Naive thymus-derived CD8-positive, alpha-beta T cell (primary cell): ENCODE measurements at places on chromosomes 5 and 9.

DNA sequence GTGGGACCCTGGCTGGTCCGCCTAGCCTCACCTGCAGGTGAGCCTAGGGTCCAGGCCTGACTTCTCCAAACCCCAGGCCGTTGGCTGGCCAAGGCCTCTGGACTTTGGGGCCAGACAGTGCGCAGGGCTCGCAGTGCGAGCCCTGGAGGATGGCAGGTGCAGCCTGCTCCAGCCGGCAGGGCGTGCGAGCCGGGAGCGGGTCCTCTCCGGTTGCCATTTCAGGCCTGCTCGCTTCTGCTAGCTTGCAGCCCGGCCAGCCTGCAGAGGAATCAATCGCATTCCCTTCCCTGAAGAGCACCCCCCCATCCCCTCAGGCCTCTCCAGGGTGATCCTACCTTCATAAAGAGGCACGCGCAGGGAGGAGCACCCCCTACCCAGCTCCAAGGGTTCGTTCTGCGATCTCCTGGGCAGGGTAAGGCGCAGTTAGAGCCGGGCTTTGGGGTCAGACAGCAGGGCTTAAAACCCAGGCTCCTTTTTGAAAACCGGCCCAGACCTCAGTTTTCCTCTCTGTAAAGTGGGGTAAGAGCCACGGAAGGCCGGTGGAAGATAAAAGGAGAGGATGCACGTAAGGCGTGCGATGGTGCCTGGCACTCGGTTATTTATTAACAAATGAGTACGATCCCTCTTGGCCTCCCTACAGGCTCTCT is 6.2 kb downstream of the BARHL1 start:
- no peak overlapping the region for H3K4me3 ChIP-seq
- H3K27ac ChIP-seq: no peak overlapping the region
- peaks cover 80% of the 10 kb centered on the region for H3K27me3 ChIP-seq
- peaks cover 14% of the 10 kb centered on the region for H3K4me1 ChIP-seq
- DNase-seq: no peak

- no peak overlapping the region for H3K4me3 ChIP-seq
- H3K27ac ChIP-seq: no peak overlapping the region
- H3K27me3 ChIP-seq: no peaks in the 10 kb centered on the region
- no peak for DNase-seq
- peaks cover 4% of the 10 kb centered on the region for H3K4me1 ChIP-seq
Observed at GRCh38 chr9:38280251-38280800, 112.2 kb upstream of the ALDH1B1 start.

- peaks cover 5% of the 10 kb centered on the region for H3K4me1 ChIP-seq
- DNase-seq: no peak
- no peaks in the 10 kb centered on the region for H3K27me3 ChIP-seq
- peaks cover 11% of the 10 kb centered on the region for H3K36me3 ChIP-seq
Observed at GRCh38 chr9:137339045-137339907, 37.2 kb upstream of the NRARP start.

DNA sequence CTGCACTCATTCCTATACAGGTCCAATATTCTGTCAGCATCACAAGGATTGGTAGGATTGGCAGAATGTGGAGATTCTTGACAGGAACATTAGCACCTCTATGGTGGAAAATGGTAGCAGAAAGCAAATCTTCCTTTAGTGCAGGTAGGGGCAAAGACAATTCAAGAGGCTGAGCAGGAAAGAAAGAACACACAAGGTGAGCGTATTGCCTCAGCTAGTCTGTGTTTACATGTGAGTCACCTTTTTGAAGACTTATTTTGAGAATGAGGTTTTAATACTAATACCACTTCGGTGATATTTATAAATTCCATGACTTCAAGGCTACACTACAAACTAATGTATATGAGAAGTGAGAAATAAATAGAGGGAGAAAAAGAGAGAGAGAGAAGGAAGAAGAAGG is 717.0 kb downstream of the BRINP1 start:
- no peaks in the 10 kb centered on the region for H3K36me3 ChIP-seq
- H3K27me3 ChIP-seq: no peaks in the 10 kb centered on the region
- H3K4me1 ChIP-seq: no peaks in the 10 kb centered on the region
- DNase-seq: no peak

- peak overlapping the region; percentile 31 for H3K4me3 ChIP-seq
- H3K36me3 ChIP-seq: peaks cover 9% of the 10 kb centered on the region
- peaks cover 32% of the 10 kb centered on the region for H3K27me3 ChIP-seq
- DNase-seq: no peak
- H3K27ac ChIP-seq: no peak overlapping the region
Observed at GRCh38 chr5:93583768-93584595, 960 bp downstream of the NR2F1 start.

DNA sequence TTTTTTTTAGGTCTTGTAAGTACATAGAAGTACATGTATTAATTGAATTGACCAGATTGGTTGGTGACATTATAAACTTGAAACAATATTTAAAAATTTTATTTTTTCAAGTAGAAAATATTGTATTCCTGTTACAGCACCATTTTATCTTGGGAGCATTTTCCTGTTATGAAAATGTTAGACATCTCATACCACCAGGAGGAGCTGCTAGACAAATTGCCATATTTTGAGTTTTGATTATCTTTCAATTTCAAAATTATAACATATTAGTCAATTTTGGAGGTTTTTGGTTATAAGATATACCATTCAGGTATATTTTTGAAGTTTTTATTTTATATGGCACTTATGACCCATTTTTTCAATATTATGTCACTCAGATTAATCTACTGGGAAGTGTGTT is 84.4 kb downstream of the CNTLN start:
- no peak overlapping the region for H3K27ac ChIP-seq
- H3K27me3 ChIP-seq: no peaks in the 10 kb centered on the region
- H3K4me1 ChIP-seq: no peaks in the 10 kb centered on the region
- no peak overlapping the region for H3K4me3 ChIP-seq
- no peaks in the 10 kb centered on the region for H3K36me3 ChIP-seq
- no peak for DNase-seq

GRCh38 chr5:115954144-115954543 is 8.1 kb upstream of the LVRN start:
- DNase-seq: no peak
- H3K27me3 ChIP-seq: peaks cover 26% of the 10 kb centered on the region
- no peaks in the 10 kb centered on the region for H3K36me3 ChIP-seq
- H3K27ac ChIP-seq: no peak overlapping the region
- H3K4me3 ChIP-seq: no peak overlapping the region
- H3K4me1 ChIP-seq: no peaks in the 10 kb centered on the region

- no peak overlapping the region for H3K27ac ChIP-seq
- peaks cover 4% of the 10 kb centered on the region for H3K36me3 ChIP-seq
- H3K27me3 ChIP-seq: no peaks in the 10 kb centered on the region
- no peak overlapping the region for H3K4me3 ChIP-seq
- DNase-seq: no peak
Observed at GRCh38 chr5:100505984-100506670, 29.0 kb upstream of the FAM174A start.

DNA sequence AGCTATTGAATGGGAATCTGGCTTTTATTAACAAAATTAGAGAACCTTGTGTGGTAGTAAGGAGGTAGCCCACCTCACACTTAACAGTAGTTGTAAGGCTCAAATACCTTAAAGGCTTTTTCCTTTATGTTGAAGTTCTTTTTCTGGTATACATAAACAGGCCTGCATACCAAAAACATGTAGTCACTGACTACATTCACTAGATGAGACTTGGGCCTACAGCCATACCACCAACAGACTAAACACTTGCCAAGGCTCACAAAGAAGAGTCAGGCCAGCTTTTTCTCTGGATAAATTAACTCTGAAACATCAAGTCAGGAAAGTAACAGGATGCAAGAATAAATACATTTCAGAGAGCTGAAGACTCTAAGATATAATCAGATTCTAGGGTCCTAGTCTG is 78.6 kb upstream of the MPDZ start:
- H3K27me3 ChIP-seq: no peaks in the 10 kb centered on the region
- no peak for DNase-seq
- no peaks in the 10 kb centered on the region for H3K36me3 ChIP-seq
- no peak overlapping the region for H3K27ac ChIP-seq
- H3K4me1 ChIP-seq: no peaks in the 10 kb centered on the region

DNA sequence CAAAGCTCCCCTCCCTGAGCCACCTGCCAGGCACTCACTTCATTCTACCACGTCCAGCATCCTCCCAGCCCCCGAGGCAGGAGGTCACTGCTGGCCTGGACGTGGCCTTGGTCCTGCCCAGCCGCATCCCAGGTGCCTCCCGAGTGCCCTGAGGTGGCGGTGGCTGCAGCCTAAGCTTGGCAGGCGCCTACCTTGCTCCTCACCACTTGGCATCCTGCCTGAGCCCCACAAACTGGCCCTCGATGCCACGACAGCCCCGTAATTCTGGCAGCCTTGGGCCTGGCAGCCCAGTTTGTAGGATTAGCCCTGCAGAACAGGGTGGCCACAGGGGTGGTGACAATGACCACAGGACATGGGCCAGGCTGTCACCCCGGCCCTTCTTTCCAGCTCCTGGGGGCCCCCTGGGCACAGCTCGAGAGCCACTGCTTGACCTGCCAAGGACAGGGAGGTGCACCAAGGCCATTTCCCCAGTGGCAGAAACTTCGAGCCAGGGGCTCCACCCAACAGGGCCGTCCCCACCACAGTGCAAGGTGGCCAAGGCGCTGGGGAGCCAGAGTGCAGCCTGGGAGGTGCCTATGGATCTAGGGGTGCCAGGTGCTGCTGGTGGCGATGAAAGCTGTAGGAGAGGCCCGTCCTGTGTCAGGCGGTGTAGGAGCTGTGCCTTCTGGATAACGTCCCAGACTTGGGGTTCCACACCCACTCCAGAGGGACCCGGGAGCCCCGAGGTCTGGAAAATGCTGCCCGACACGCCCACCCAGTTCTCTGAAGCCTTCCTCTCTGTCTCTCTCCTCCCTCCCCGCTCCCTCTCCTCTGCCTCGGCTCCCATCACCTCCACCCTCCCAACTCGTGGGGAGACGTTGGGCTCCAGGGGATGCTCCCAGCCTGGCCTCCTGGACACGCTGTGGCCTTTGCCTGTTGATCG is 18.4 kb downstream of the NKD2 start:
- DNase-seq: no peak
- no peak overlapping the region for H3K27ac ChIP-seq
- H3K4me3 ChIP-seq: no peak overlapping the region
- H3K27me3 ChIP-seq: no peaks in the 10 kb centered on the region
- no peaks in the 10 kb centered on the region for H3K4me1 ChIP-seq
- no peaks in the 10 kb centered on the region for H3K36me3 ChIP-seq

DNA sequence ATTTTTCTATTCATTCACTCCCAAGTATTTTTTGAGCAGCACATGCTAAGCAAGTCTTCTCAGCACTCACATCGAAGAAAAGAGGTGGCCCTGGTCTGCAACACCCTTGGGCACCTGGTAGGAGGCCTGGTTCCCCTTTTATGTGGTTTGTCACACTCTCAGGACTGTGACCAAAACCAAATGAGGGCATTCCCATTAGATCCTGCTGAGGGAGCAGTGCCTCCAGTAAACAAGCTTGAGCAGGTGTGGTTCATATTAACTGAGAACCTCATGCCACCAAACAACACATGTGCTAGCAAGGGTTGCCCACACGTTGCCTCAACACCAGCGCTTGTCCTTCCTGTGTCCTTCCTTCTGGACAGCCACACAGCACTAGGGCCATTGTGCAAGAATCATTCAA is 26.9 kb upstream of the SYK start:
- no peak overlapping the region for H3K4me3 ChIP-seq
- no peaks in the 10 kb centered on the region for H3K36me3 ChIP-seq
- H3K27me3 ChIP-seq: peaks cover 10% of the 10 kb centered on the region
- no peaks in the 10 kb centered on the region for H3K4me1 ChIP-seq
- DNase-seq: no peak

GRCh38 chr5:63674881-63675280 is 287.4 kb downstream of the HTR1A start:
- no peak for DNase-seq
- no peak overlapping the region for H3K27ac ChIP-seq
- H3K4me3 ChIP-seq: no peak overlapping the region
- H3K27me3 ChIP-seq: no peaks in the 10 kb centered on the region
- no peaks in the 10 kb centered on the region for H3K4me1 ChIP-seq

DNA sequence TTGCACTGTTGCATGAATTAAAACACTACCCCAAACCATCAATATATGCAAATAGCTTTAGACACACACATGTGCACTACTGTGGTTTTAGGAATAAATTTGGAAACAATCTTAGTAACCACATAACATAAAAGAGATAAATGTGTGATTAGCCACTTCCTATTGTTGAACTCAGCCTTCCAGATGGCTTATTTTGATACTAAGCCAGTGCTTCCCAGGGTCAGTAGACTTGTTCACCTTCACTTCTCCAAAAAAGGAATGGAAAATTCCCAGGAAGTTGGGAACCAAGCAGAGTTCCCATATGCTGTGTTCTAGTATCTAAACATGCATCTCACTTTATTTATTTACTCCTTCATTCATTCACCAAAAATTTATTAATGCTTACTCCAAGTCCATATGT is 47.8 kb downstream of the SVEP1 start:
- peaks cover 3% of the 10 kb centered on the region for H3K27me3 ChIP-seq
- H3K4me1 ChIP-seq: no peaks in the 10 kb centered on the region
- DNase-seq: no peak
- H3K36me3 ChIP-seq: peaks cover 2% of the 10 kb centered on the region

DNA sequence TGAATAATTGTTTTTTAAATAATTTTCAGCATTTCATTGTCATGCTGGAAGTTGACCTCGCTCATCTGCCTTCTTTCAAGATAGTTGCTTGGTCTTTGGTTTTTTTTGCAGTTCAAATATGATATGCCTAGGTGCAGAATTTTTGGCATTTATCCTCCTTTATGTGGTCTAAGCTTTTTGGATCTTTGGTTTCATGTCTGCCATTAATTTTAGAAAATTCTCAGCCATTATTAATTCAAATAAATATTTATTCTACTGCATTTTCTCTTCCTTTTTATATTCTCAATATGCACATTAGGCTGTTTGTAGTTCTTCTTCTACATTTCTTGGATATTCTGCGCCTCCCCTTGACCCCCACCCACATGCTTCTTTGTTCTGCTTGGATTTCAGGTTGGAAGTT is 63.6 kb downstream of the PHF2 start:
- no peak overlapping the region for H3K4me3 ChIP-seq
- no peaks in the 10 kb centered on the region for H3K27me3 ChIP-seq
- H3K27ac ChIP-seq: no peak overlapping the region
- H3K36me3 ChIP-seq: peaks cover 65% of the 10 kb centered on the region

DNA sequence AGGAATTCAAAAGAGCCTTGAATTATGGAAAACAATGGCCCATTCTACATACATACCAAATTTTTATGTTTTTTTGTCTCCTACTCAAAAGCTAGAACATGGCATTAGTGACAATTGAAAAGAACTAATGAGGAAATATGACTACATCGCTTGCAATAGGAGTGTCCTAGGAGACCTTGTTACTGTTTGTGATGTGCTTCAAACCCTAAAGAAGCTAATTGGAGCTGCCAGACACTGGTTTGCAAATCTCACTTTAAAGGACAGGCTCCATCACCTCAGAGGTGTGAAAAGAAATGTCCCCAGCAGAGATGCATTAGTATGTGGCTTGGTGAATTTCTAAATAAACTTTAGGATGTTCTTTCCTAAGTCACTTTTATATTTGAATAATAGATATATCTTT is 354.2 kb upstream of the EFNA5 start:
- no peak for DNase-seq
- no peak overlapping the region for H3K4me3 ChIP-seq
- H3K27me3 ChIP-seq: no peaks in the 10 kb centered on the region
